GM12864 (cell line): ENCODE measurements at places on chromosomes 4 and X.

DNA sequence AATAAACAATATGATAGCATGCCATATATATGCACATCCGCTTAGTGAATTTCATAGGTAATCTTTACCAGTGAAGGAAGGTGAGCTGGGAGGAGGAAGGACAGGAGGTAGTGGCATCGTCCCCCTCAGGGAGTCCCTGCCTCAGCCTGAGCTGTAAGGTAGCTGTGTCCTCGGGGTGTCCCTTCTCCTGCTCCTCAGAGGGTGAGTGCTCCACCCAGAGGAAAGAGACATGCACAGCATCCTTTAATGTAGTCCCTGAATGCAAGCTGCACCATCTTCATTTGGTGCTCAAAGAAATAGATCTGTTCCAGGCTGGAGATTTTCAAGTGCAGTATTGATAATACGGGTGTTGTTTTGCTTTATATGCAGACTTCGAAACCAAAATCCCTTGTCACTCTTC, 330.4 kb upstream of the SFRP2 start:
- no peak for DNase-seq

- DNase-seq, result no peak
These were observed 17.7 kb downstream of the IQSEC2 start for GRCh38 chrX:53263597-53264094.

GRCh38 chr4:26126994-26127393, 193.8 kb upstream of the RBPJ start:
- DNase-seq, result no peak

- DNase-seq, result peak; percentile 74
These were observed at the start of gene TET2 for GRCh38 chr4:105146276-105147015. TET2 (plus strand) TSS chr4:105146876; CDS start chr4:105233943, 87,067 bp downstream.

DNA sequence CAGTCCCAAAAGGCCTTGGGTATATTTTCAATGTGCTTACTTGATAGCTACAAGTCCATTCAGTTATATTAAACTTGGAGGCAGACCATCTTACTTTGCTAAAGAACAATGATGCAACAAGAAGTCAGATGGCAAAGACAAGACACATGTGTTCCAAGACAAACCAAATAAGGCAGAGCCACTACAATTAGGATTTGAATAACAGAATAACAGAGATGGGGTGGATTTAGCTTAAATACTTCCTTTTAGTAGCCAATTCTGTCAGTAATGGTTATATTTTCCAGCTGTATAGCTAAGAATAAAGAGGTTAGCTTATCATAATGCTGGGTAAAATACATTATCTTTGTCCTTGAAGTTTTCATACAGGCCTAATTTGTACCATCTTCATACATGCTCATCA, 37.7 kb upstream of the FRAS1 start:
- no peak for DNase-seq

GRCh38 chrX:39811376-39811775, 286.4 kb downstream of the BCOR start:
- no peak for DNase-seq

DNA sequence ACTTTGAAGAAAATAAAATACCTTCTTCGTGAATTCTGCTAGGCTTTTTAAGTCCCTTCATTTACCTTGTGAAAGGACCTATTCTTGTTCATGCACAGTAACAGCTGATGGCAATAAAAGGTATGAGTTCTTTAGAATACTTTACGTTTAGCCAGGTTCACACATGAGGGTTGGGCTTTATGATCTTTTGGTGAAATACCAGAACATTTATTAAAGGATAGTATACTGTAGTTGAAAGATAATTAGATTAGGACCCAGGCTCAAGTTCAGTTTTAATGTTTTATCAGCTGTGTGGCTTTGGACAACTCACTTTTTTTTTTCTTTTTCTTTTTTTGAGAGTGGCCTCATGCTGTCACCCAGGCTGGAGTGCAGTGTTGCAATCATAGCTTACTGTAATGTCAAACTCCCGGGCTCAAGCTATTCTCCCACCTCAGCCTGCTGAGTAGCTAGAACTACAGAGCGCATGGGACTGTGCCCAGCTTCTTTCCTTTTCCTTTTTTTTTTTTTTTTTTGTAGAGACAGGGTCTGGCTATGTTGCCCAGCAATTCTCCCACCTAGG, 28.2 kb upstream of the NEIL3 start:
- DNase-seq, result no peak
